PC-9 (cell line): ENCODE measurements at places on chromosomes 6 and 20.
A peak's percentile ranks its signal among the peaks of the same experiment; 100 is the strongest.

DNA sequence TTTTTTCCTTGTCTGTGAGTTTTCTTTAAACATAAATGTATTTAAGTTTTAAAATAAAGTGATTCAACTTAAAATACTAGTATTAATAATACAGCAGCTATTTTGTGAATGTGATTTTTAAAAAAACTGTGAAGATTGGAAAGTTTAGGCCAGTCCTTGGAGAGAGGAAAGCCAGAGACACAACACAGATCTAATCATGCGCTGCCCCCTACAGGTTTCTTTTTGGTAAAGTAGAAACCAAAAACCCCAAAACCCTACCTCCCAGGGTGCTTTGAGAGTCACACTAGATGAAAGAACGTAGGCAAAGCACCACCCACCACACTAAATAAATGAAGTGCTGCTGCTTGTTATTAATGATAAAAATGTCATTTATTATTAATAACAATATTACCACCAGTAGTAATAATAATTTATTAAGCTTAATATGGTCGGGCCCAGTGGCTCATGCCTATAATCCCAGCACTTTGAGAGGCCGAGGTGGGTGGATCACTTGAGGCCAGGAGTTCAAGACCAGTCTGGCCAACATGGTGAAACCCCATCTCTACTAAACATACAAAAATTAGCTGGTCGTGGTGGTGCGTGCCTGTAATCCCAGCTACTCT lies 33.7 kb downstream of the SLC9A8 start:
- peak overlapping the region; percentile 33 for H3K27ac ChIP-seq
- peak; percentile 35 for DNase-seq
- H3K4me3 ChIP-seq, result no peak overlapping the region

- H3K4me3 ChIP-seq, result no peak overlapping the region
- peaks cover 14% of the 10 kb centered on the region for H3K4me1 ChIP-seq
- H3K27me3 ChIP-seq, result no peaks in the 10 kb centered on the region
These were observed 96.6 kb downstream of the CDKAL1 start for GRCh38 chr6:20630617-20631548.

- DNase-seq, result no peak
- H3K4me1 ChIP-seq, result no peaks in the 10 kb centered on the region
- no peaks in the 10 kb centered on the region for H3K36me3 ChIP-seq
- peaks cover 73% of the 10 kb centered on the region for H3K27me3 ChIP-seq
- H3K4me3 ChIP-seq, result no peak overlapping the region
These were observed 62.3 kb downstream of the TRMT6 start for GRCh38 chr20:5888041-5888440.

DNA sequence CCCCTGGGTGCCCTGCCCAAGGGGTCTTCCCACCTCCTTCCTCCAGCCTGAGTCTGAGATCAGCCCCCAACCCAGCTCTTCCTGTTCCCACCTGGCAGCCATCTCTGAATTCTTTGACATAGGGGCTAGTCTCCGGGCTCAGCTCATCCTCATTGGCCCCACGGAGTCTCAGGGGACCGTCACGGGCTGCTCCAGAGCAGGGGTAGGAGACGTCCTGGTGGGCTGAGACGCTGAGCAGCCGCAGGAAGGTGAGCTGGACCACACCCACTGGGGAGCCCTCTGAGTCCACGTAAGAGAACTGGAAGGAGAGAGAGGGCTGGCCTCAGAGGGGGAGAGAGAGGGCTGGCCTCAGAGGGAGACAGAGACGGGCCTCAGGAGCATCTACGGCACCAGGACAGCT lies 28.1 kb downstream of the COL11A2 start:
- H3K36me3 ChIP-seq, result no peaks in the 10 kb centered on the region
- peaks cover 44% of the 10 kb centered on the region for H3K27me3 ChIP-seq
- H3K27ac ChIP-seq, result no peak overlapping the region
- H3K4me1 ChIP-seq, result peaks cover 4% of the 10 kb centered on the region

- DNase-seq, result no peak
- H3K36me3 ChIP-seq, result no peaks in the 10 kb centered on the region
- H3K4me1 ChIP-seq, result no peaks in the 10 kb centered on the region
- H3K27me3 ChIP-seq, result no peaks in the 10 kb centered on the region
These were observed 154.2 kb downstream of the ZFP64 start for GRCh38 chr20:52037370-52037769.

DNA sequence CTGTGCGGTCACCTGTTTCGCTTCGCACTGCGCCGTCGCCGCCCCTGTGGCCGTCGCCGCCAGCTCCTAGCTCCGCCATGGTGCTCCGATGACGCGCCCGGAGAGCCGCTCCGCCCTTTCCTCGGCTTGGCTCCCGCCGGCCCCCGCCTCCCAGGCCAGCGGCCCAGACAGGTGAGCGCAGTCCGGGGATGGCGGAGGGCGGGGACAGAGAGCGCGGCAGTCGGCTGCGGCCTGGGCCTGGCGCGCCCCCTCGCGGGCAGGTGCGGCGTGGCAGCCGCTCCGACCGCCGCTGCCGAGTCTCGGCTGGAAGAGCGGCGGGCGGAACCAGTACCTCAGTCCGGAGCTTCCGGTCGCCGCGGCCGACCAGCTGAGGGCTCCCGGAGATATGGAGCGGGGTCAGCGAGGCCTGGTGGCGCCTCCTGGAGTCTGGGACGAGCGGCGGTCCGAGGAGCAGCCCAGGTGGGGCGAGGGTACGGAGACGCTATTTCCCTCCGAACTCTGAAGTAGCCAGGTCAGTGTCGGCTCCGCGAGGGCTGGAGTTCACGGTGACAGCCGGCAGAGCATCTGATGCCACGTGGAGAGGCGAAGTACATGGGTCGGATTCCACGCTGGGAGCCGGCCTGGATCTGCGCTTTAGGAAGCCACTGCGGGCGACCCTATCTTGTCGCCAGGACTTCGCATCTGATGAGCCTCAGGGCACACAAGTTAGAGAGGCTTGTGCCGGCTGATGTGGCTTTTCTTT lies at the start of gene MAP7:
Gene MAP7, minus strand, starts transcription at position 93 of the 742 bp plus-strand sequence. Its CDS starts 14 bp downstream, at position 79.
- no peaks in the 10 kb centered on the region for H3K36me3 ChIP-seq
- peak within 1 kb of the TSS; percentile 49 for H3K27ac ChIP-seq
- no peaks in the 10 kb centered on the region for H3K27me3 ChIP-seq
- peak; percentile 85 for DNase-seq
- peak within 1 kb of the TSS; percentile 85 for H3K4me3 ChIP-seq

DNA sequence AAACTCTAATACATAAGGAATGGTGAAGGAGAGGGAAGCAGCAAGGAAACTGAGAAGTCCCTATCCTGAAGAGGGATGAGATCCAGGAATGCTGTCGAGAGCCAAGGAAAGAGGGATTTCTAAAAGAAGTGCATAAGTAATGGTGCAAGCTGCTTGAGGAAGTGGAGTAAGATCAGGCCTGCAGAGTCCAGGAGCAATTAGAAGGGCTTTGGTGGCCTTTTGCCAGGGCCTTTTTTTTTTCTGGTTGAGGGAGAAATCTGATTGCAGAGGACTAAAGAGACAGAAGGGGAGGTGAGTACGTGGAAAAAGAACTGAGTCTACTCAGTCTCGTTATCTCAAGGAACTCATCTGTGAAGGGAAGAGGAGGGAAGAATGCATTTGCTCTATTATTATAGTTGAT lies 396.2 kb downstream of the UTRN start:
- no peaks in the 10 kb centered on the region for H3K36me3 ChIP-seq
- no peak overlapping the region for H3K27ac ChIP-seq
- no peaks in the 10 kb centered on the region for H3K27me3 ChIP-seq
- DNase-seq, result no peak

DNA sequence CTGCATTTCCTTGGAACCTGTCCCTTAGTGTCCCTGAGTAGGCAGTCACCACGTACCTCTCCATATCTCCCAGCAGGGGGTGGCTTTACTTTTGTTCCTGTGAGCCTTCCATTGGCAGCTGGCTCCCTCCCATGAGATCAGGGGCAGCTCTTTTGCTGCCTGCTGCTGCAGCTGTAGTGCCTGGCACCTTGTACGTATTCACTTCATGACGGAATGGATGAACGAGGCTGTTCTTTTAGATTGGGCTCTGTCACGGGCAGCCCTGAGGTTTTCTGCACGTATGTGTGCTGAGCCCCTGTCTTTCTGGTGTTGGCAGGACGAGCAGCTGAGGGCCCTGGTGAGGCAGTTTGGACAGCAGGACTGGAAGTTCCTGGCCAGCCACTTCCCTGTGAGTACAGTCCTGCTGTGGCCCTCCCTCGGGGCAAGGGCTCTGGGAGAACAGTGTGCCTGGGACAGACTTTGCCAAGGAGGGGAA lies 14.6 kb downstream of the MYBL2 start:
- H3K27ac ChIP-seq, result no peak overlapping the region
- no peak overlapping the region for H3K4me3 ChIP-seq
- no peaks in the 10 kb centered on the region for H3K4me1 ChIP-seq
- DNase-seq, result no peak

GRCh38 chr6:13920552-13920951 lies 4.2 kb upstream of the RNF182 start:
- no peaks in the 10 kb centered on the region for H3K27me3 ChIP-seq
- DNase-seq, result no peak
- H3K36me3 ChIP-seq, result no peaks in the 10 kb centered on the region

DNA sequence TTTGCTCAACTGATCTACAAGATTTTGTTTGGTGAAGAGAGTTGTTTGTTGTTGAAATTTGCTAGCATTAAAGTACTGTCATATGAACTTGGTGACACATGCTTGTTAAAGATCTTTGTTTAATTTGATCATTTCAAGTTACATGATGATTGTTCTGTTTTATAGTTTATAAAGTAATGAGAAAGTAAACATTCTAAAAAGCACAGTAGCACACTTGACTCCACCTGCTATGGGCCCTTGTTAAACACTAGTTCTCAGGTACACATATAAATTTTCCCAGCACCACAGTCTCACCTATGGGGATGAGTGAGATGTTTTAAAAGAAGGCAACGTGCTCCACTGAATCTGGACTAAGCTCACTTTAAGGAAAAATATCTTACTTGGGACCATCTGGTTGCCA lies 14.1 kb downstream of the MCHR2 start:
- no peak overlapping the region for H3K4me3 ChIP-seq
- no peaks in the 10 kb centered on the region for H3K4me1 ChIP-seq
- no peaks in the 10 kb centered on the region for H3K36me3 ChIP-seq
- no peaks in the 10 kb centered on the region for H3K27me3 ChIP-seq
